ENCODE measurements at places on chromosomes 6 and 20. TPM values are rescaled to one million over a fixed set of nuclear protein-coding genes. Genes with fewer than 3 reads are reported as not detected.

Gene EHMT2
- 49.6 TPM for total RNA-seq

Gene POM121L2
- not detected for total RNA-seq

DNA sequence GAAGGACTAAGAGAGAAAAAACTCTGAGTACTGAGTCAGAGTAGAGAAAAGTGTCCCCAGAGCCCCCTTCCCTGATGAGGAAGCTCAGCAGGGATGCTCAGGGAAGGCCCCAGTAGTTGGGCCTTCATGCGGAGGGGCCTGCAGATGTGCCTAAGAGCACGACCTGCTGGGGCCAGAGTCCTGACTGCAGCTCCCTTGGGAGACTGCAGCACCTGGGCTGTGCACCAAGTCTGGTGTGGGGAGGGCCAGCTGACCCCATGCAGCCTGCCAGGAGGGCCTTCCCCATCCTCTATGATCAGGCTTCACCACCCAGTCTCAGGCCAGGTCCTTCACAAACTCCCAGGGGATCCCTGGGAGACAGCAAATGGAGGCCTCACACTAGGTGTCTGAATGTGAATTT, 130.4 kb downstream of the FNDC1 start:
- DNase-seq = no peak

DNA sequence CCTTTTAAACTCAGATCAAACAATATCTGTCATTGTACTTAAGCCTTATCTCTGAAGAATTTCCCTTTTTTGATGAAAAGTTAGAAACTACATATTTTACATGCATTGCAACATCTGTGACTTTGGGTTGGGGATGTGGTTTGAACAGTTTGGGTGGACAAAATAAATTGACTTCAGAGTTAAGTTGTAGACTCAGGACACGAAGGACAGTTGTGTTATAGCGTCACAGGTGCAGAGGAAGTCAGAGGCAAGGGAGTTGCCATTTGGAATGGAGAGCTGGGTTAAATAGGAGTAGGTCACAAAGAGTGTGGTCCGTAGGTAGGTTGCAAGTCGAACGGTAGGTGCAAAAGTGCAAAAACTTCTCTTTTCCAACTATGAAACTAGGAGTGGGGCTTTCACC, 46.0 kb downstream of the ZFAND3 start:
- DNase-seq = no peak
